ENCODE measurements at places on chromosomes 7 and 10.

DNA sequence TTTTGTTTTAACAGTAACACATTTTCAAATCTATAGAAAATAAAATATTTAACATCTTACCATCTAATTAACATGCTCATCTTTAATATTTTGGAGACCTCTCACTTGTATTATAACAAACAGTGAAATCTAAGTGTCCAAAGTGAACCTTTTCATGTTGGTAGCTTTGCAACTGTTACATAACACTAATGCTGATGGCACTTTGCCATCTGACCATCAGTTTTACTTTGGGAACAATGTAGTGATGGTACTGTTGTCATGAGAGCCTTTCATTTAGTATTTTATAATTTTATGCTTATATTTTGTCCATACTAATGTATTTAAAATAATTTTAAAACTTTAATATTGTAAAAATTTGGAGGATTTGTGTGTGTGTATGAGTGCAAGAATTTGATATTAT is 1017.0 kb upstream of the KCND2 start:
- no peak for DNase-seq

GRCh38 chr7:35714407-35714806 is 19.5 kb upstream of the HERPUD2 start:
- DNase-seq = no peak

GRCh38 chr10:89789188-89789877 is 87.9 kb downstream of the KIF20B start:
- no peak for DNase-seq

- DNase-seq = no peak
Observed at GRCh38 chr7:42407833-42408232, 170.8 kb upstream of the GLI3 start.
